Stomach (tissue), 19 donors: ENCODE measurements at places on chromosomes 7 and 10. TPM values are rescaled to one million over a fixed set of nuclear protein-coding genes. Genes with fewer than 3 reads are reported as not detected.

JCAD gene
- total RNA-seq, result 20.2 TPM

PIK3CG gene
- 7.0 TPM for total RNA-seq

GRCh38 chr10:7302930-7303557 lies 107.8 kb downstream of the SFMBT2 start:
- no peak for DNase-seq

- no peak for DNase-seq
These were observed 23.5 kb downstream of the HTR5A start for GRCh38 chr7:155093596-155093995.

- DNase-seq, result no peak
These were observed 1.8 kb upstream of the ACTR3C start for GRCh38 chr7:150325110-150325611.

DNA sequence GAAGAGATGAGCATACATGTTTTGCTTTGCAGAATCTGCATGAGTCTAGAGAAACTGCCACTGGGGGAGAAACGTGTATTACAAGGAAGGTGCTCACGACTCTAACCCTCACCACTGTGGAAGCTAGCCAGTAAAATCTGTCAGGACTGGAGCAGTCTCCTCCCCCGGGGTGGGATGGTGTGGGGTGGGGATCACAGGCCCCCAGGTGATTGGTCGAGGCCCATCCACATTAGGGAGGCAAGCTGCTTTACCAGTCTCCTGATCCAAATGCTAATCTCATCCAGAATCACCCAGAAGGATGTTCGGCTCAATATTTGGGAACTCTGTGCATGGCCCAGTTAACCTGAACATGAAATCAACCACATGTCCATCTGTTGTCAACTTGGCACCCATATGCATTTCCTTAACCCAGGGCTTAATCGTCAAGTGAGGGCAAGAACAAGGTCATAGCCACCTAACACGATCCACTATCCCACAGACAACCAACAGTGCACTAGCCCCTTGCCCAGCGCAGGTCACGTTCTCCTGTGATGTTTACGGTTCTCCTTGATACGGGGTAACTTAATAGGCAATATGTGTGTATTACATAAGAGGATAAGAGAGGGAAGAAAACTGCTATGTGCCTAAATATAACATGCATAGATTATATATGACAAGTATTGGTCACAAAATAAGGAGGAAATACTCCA lies 40.8 kb downstream of the DNAJB6 start:
- no peak for DNase-seq

GRCh38 chr7:50393547-50394252 lies 56.5 kb downstream of the FIGNL1 start:
- no peak for DNase-seq
